Activated CD8-positive, alpha-beta T cell treated with anti-CD3 and anti-CD28 coated beads, Interleukin-2, amount 10 ng/mL, durations not matched to agents 7 days and 5 days (primary cell): ENCODE measurements at places on chromosomes 1 and 21.

GRCh38 chr1:248730507-248731335 lies 24.8 kb downstream of the LYPD8 start:
- no peaks in the 10 kb centered on the region for H3K4me1 ChIP-seq
- no peaks in the 10 kb centered on the region for H3K36me3 ChIP-seq
- no peak overlapping the region for H3K27ac ChIP-seq
- no peaks in the 10 kb centered on the region for H3K27me3 ChIP-seq
- H3K4me3 ChIP-seq = no peak overlapping the region
- no peak for DNase-seq

DNA sequence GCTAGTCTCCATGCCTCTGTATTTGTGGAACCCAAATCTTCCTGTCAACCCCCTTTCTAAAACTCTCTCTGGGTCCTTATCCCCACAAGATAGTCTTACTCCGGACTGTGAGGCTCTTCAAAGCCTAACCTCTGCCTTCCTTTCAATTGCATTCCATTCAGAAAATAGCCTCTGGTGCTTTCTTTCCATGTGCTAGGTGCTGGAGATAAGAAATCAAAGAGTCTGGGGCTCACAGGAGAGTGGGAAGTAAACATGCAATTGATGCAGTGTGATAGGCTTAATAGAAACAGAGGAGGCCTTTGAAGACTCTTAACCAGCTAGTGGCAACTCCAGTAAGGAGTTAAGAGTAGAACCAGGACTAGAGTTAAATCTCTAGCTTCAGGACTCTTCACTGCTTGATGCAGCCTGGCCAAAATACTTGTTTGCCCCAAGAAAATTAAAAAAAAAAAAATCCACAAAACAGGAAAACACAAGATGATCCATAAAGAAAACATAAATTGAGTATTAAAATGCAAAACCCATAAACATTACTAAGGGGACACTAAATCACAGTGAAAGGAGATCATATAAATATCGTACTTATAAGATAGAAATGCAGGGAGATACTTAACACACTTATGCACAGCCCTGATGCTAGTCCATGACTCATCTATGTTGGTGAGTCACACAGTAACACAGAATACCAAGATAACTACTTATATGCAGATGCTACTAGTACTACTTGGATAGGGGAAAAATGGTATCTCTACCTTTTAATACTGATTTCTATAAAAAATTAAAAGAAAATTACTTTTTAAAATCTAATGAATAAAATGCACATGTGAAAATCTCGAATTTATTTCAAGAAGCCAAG lies 341.5 kb downstream of the KCNH1 start:
- peaks cover 7% of the 10 kb centered on the region for H3K27me3 ChIP-seq
- no peak overlapping the region for H3K27ac ChIP-seq
- no peak overlapping the region for H3K4me3 ChIP-seq
- H3K4me1 ChIP-seq = peaks cover 14% of the 10 kb centered on the region
- no peaks in the 10 kb centered on the region for H3K36me3 ChIP-seq

DNA sequence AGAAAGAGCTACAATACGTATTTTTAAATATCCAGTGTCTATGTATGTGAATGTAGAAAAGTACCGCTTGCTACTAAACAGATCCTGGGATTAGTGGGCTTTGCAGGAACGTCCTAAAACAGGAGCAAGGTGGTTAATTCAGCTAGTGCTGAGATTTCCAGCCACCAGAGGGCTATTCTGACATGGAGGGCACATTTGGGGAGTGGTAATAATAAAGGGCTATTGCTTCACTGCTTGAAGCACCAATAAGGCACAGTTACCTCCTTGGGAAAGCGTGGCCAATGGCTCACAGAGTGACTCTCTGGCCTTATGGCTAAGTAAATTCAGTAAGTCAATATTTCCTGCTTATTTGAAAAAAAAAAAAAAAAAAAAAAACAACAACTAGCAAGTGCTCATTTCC lies 152.4 kb downstream of the GABPA start:
- H3K4me1 ChIP-seq = no peaks in the 10 kb centered on the region
- H3K36me3 ChIP-seq = no peaks in the 10 kb centered on the region
- no peak overlapping the region for H3K27ac ChIP-seq
- no peak for DNase-seq
- no peaks in the 10 kb centered on the region for H3K27me3 ChIP-seq
- no peak overlapping the region for H3K4me3 ChIP-seq

DNA sequence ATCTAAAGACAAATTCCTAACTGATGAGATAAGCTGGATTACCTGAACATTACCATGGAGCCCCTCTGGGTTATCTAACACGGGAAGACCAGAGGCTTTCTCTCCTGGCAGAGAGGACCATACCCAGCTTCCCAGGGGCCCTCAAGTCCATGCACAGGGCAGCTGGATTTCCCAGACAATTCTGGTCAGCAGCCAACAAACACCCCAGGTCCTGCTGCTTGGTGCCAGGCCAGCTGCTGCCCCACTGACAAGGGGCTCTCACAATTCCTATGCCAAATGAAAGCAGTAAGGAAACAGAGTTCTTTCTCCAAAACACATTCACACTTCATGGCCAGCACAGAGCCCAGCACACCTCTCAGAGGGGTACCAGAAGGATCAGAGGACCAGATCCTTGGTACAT lies 114.2 kb downstream of the HLCS start:
- H3K4me1 ChIP-seq = peaks cover 15% of the 10 kb centered on the region
- no peak overlapping the region for H3K4me3 ChIP-seq
- no peak for DNase-seq
- no peak overlapping the region for H3K27ac ChIP-seq
- H3K36me3 ChIP-seq = no peaks in the 10 kb centered on the region

DNA sequence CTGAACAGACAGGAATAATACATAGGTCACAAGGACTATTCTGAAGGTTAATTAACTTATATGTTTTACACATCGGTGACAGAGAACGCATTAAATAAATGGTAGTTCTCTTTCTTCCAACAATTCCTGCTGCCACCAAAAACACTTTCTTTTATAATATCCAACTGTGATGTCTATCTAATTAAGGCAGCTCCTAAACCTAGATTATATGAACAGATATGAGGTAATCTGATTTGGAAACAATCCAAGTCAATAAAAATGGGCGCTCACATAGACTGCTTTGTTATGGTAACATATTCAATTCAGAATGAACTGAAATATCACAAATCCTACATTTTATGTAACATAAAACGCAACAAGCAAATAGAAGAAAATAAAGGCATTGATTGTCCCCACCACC lies 16.0 kb downstream of the CYYR1 start:
- H3K27me3 ChIP-seq = no peaks in the 10 kb centered on the region
- no peaks in the 10 kb centered on the region for H3K36me3 ChIP-seq
- H3K4me3 ChIP-seq = no peak overlapping the region
- H3K27ac ChIP-seq = no peak overlapping the region
- H3K4me1 ChIP-seq = no peaks in the 10 kb centered on the region

DNA sequence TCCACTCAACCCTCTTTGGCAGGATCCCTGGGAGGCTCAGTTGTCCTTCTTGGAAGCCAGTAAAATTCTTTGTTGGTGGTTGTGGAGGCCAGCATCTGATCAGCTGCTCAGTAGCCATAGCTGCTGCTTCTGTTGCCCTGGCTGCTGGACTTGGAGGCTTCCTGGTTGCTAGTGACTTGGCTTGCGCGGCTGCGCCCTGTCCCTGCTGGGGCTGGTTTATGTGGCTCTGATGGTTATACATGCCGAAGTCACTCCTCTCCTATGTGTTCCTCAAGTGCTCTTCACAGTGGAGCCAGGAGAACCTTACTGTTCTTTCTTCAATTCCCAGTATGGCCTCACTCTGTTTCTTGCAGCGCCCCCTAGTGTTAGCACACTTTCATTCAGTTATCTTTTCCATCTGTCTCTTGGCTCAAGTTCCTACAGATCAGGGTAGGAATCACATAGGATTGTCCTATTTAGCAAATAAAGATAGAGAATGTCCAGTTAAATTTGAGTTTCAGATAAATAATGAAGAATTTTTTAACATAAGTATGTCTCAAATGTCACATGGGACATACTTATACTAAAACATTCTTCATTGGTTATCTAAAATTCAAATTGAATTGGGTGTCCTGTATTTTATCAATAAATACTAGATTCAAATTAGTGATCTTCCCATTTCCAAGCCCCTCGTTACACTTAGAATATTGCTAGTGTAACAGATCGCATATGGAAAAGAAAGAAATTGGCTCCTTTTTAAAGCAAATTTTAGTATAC lies 176.5 kb downstream of the TGFB2 start:
- H3K4me1 ChIP-seq = no peaks in the 10 kb centered on the region
- H3K27ac ChIP-seq = no peak overlapping the region
- DNase-seq = peak; percentile 53
- H3K4me3 ChIP-seq = no peak overlapping the region

DNA sequence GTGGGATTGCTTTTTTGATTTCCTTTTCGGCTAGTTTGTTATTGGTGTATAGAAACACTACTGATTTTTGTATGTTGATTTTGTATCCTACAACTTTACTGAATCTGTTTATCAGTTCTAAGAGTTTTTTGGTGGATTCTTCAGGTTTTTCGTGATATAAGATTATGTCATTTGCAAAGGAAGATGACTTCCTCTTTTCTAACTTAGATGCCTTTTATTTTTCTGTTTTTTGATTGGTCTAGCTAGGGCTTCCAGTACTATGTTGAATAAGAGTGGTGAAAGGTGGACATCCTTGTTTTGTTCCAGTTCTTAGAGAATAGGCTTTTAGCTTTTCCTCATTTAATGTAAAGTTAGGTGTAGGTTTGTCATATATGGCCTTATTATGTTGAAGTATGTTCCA lies 13.1 kb upstream of the NHLH2 start:
- H3K27ac ChIP-seq = no peak overlapping the region

DNA sequence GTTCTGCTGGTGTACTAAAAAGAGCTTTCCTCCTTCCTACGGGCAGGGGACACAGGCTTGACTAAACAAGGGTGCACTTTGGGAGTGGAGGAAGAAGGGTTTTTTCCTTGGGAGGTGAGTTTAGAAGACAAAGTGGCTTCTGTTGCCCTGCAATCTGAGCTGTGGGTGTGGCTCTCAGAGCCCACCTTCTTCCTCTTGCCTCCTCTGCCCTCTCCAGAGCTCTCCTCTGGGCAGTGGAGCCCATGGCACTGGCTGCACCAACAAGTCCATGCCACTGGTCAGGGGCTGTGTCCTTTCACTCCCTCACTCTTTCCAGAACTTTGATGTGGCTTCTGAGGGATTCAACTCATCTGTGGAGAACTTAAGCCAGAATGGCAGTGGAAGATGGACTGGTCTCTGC lies 25.6 kb upstream of the PSMB2 start:
- no peak overlapping the region for H3K4me3 ChIP-seq
- H3K27ac ChIP-seq = no peak overlapping the region
- no peak for DNase-seq
- no peaks in the 10 kb centered on the region for H3K36me3 ChIP-seq
